Right ventricle myocardium inferior (tissue), 1 donor: ENCODE measurements at places on chromosomes 2 and 18. TPM values are rescaled to one million over a fixed set of nuclear protein-coding genes. Genes with fewer than 3 reads are reported as not detected.

DNA sequence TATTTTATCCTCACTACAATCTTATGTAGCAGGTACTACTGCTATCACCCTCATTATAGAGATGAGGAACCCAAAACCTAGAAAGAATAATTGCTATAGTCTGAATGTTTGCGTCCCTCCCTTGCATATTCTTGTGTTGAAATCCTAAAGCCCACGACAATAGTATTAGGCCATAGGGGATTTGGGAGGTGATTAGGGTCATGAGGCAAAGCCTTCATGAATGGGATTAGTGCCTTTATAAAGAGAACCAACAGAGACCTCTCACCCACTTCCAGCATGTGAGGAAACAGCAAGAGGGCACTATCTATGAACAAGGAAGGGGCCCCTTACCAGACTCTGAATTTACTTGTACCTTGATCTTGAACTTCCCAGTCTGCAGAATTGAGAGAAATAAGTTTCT lies 500.3 kb upstream of the FAM98A start:
- no peak for DNase-seq

- DNase-seq: no peak
Observed at GRCh38 chr2:150710916-150711315, 223.4 kb upstream of the RND3 start.

- no peak for DNase-seq
Observed at GRCh38 chr2:176544991-176545956, 276.0 kb downstream of the MTX2 start.

DNA sequence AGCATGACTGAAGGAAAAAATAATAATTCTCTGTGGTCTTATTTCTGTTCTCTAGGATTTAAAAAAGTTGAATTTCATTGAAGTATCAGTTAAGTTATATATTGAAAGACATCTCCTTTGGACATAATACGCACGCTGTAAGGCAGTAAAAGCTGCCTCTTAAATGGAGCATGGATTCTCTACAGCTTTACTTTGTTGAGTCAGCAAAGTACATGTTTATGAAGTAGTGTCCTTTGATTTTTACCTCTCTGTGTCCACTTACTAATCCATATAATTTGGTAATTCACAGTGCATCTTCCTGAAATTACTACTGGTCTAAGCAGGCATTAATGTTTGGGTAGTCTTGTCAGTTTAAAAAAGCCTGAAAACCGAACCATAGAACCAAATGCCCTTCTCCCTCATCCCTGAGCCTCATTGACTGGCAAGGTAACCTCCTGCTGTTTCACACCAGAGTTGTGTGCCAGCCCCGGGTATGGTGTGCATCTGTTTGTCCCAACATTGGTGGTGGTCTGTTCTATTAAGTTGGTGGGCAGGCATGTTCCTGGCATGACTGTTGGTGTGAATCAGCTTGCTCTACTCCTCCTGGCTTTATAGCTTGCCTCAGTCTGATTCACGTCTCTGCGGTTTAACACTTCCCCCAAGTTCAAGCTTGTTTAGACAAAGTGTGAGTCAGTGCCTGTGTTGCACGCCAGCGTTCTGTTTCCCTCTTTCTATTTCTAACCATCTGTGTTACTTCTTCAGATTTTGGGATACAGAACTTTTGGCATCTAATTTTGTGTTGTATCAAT lies 71.0 kb upstream of the ITM2C start:
- peak; percentile 76 for DNase-seq

GRCh38 chr2:44320832-44321231 lies 40.5 kb downstream of the PREPL start:
- no peak for DNase-seq

DNA sequence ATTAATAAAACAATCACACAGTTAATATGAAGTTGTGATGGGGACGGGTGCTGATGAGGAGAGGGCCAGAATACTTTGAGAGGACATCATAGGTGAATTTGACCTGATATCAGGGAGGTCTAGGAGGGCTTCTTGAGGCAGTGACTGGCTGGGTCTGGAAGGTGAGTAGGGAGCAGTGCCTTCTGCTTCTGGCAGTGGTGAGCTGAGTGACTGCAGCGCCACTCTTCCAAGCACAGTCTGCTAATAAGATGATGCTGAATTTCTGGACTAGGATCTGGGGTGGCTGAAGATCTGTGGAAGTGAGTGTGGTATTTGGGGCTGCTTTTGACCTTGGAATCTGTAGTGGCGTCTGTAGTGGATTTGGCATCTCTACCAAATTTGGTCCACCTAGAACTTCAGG lies 5.5 kb downstream of the DGKD start:
- DNase-seq: no peak

- no peak for DNase-seq
Observed at GRCh38 chr2:222733846-222734702, 62.6 kb downstream of the MOGAT1 start.

DNA sequence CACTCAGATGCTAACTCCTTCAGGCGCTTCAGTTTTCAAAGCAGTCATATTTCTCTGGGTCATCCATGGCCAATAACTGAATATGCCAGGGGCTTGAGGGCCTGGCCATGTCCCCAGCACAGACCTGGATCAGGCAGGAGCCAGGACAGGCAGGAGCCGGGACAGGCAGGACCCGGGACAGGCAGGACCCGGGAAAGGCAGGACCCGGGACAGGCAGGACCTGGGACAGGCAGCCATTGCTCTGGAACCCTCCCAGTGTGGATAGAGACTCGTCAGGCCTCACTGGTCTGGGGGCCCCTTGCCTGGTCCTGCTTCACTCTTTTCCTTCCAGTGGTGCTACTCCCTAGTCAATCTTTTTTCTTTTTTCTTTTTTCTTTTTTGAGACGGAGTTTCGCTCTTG lies 117.5 kb upstream of the TEX51 start:
- no peak for DNase-seq

CLEC4F gene
- 0.22 TPM for total RNA-seq

MAPK4 gene
- 34.1 TPM for total RNA-seq

CYP27C1 gene
- 0.05 TPM for total RNA-seq

GREB1 gene
- 11.4 TPM for total RNA-seq

VWC2L gene
- total RNA-seq: not detected

IL36B gene
- total RNA-seq: not detected

CSRNP3 gene
- total RNA-seq: 5.1 TPM
